ENCODE measurements at places on chromosomes 4 and X.

- DNase-seq, result no peak
Measured at GRCh38 chr4:54238389-54238788, 9.3 kb downstream of the PDGFRA start.

GRCh38 chr4:86927843-86928395 is 6.9 kb upstream of the AFF1 start:
- DNase-seq, result no peak

- peak; percentile 12 for DNase-seq
Measured at GRCh38 chr4:36399762-36400353, 118.4 kb downstream of the DTHD1 start.

GRCh38 chrX:149687991-149688390 is 23.9 kb upstream of the MAGEA11 start:
- DNase-seq, result no peak

- DNase-seq, result no peak
Measured at GRCh38 chr4:145909281-145909715, 29.3 kb downstream of the ZNF827 start.

DNA sequence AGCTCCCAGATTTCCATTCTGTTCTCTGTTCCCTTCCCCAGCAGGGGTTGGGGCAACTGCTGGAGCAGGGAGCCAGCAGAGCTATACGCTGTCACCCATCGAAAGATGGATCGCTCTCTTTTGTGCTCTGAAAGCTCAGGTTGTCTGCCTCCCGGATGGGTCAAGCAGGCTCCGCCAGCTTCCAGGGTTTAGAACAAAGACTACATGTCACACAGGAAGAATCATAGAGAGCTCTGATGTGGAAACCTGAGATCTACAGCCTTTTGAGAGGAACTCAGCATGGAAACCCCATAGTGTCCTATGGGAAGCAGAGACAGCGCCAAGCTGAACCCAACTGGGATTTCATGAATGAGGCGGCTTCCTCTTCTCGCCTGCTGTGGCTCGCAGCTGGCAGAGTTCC is 205.4 kb downstream of the HS3ST1 start:
- DNase-seq, result no peak

DNA sequence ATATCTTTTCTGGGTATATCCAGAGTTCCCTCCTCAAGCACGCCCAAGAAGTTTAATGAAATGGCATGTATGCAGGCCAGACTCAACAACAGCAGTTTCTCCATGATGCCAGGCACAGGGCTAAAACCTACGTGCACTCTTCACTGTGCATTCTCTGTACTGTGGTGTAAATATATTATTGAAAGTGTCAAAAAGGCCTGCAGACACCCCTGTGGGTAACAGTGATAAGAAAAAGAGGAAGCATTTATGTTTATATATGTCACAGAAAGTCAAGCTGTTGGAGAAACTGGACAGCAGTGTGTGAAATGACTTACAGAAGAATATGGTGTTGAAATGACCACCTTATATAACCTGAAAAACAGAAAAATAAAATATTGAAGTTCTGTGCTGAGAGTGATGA is 29.6 kb upstream of the DCAF8L1 start:
- DNase-seq, result no peak

GRCh38 chr4:170001745-170002267 is 24.4 kb downstream of the MFAP3L start:
- DNase-seq, result no peak

GRCh38 chr4:93605163-93605562 is 223.4 kb upstream of the ATOH1 start:
- no peak for DNase-seq

GRCh38 chr4:1604181-1604705 is 79.9 kb downstream of the FAM53A start:
- no peak for DNase-seq

DNA sequence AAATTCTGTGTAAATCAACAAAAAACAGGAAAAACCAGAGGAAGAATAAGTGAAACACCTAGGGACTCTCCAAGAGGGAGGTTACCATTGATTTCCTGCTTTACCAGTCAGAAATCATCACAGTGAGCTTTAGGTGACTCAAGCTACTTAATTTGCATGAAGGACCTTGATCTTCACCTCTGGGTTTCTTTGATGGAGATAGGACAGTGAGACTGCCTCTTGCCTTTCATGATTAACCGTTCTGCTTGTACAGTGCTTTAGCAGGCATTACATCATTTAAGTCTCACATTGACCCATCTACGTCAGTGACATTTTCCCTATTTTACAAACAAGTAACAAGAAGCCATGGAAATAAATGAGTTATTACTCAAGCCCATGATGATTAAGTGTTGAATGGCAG is 3.4 kb upstream of the GK start:
- no peak for DNase-seq

DNA sequence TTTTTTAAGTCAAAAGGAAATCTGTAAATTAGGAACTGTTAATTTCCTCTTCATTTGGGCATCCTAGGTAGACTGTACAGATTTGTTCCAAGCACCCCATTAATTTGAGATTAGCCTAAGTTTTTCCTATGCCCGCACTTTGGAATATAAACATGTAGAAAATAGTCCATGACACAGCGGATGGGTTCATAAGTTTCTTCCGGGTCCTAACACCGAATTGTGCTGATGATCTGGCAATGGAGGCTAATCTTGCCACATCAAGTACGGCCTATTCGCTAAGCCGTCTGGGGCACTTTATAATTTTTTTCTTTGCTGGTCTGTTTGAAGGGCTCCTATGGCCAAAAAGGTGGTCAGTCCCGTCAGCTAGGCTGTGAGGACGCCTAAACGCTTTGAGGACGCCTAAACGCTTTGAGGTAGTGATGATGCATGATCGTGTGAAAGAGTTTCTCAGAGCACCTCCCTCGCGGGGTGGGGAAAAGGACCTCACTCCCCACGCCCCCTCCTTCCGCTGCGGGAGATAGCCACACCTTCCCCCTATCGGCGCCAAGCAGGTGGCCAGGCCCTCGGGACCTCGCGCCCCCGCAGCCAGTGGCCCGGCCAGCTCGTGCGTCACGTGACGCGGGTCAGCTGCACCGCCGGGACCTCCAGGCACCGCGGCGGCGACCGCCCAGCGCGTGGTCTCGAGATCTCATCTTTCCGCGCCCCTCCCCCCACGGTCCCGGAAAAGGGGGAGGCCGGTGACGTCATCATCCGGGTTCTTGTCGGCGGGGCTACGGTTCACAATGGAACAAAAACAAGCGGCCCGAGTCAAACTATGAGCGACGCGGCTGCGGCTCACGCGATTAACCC is 977 bp upstream of the USP9X start:
- DNase-seq, result peak; percentile 100

DNA sequence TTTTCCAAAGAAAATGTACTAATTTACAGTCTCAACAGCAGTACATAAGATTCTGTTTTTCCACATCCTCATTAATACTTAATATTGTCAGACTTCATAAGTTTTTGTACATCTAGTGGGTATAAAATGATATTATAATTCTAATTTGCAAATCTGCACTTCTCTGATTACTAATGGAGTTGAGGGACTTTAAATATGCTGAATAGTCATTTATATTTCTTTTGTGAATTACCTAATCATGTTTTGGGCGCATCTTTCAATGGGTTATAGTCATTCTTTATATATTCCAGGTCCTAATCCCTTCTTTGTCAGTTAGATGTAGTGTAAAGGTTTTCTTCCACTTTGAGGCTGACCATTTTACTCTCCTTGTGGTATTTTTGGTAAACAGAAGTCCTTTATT is 96.1 kb downstream of the KDR start:
- no peak for DNase-seq

GRCh38 chr4:144656850-144657249 is 10.9 kb downstream of the HHIP start:
- no peak for DNase-seq

GRCh38 chrX:106802388-106803275 is at the start of gene TBC1D8B:
TBC1D8B (plus strand) TSS chrX:106802673; CDS start chrX:106802854, 181 bp downstream.
- DNase-seq, result no peak

DNA sequence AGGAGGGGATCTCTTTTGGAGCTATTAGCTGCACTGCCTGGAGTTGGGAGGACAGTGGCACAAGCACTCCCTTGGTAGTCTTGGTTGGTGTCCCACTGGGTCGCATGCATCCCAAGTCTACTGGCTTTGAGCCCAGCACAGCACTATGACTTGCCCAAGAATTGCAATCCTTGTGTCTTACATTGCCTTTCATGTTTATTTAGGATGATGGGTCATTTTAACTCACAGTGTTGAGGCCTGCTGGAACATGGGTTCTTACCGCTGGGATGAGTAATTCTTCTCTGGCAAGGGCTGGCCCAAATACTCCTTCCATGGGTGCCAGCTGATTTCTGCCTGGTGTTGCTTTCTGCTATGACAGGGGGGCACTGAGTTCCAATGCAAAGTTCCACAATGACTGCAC is 185.5 kb downstream of the TEX13C start:
- no peak for DNase-seq

GRCh38 chr4:110631584-110632505 is 9.0 kb upstream of the PITX2 start:
- DNase-seq, result no peak

DNA sequence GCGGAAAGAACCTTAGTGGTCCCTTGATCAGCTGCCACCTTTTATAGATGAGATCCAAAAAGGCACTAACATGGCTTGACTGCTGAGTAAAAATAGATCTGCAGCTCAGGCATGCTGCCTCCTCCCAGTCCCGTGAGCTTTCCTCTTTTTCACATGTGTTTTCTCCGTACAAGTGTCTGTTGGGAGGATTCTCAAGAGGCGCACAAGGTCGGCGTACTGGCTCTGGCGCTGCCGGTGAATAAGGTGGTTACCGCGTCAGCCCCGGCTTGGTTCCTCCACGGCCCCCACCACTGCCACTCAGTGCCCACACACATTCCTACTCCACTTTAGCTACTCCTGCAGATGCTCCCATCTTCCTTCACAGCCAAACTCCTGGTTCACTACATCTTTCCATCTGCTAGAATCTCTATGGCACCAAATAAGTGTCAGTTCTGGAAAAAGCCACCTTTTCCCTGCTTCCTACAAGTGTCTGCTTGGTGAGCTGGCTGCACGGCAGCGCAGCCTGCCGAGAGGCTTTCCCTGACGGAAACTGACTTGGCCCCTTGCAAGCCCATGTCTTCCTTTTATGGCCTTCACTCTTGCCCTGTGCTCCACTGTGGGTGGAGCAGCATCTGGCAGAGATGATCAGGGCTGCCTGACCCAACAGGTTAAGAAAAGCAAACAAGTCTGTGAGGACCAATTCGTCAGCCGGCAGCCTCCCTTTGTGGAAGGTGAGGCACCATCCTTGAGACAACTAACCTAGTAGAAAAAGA is 99.8 kb downstream of the KLHL8 start:
- DNase-seq, result no peak

DNA sequence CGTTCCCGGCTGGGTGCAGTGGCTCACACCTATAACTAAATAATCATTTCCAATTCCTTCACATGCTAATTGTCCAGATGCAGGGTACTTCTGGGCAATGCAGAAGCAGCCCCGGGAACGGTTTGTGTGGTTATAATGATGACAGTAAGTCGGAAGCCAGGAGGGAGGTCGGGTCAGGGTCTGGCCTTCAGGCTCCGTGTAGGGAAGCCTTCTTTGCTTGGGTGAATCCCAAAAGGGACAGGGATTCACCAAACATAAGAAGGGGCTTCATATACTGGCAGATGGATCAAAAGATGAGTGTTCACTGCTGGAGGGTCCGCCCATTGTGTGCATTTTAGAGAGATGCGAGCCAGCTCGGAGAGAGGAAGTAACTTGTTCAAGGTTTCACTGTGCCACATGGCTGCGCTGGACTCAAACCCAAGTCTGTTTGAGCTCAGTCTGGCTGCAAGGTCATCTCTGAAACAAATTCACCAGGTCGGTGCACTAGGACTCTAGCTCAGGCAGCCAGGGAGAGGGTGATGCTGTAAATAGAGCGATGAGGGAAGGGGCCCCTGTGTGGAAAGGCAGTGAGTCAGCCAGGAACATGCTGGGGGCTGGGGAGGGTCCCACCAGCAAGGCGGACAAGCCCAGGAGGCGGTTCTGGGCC is 4.8 kb upstream of the KIAA0232 start:
- DNase-seq, result peak; percentile 8

GRCh38 chr4:187665086-187665485 is 330.5 kb upstream of the ZFP42 start:
- DNase-seq, result no peak

GRCh38 chr4:169571435-169571834 is 40.9 kb downstream of the NEK1 start:
- DNase-seq, result no peak

GRCh38 chrX:107747596-107748161 is 27.9 kb downstream of the TSC22D3 start:
- DNase-seq, result no peak

GRCh38 chrX:15499976-15500375 is 631 bp upstream of the BMX start:
- DNase-seq, result no peak

DNA sequence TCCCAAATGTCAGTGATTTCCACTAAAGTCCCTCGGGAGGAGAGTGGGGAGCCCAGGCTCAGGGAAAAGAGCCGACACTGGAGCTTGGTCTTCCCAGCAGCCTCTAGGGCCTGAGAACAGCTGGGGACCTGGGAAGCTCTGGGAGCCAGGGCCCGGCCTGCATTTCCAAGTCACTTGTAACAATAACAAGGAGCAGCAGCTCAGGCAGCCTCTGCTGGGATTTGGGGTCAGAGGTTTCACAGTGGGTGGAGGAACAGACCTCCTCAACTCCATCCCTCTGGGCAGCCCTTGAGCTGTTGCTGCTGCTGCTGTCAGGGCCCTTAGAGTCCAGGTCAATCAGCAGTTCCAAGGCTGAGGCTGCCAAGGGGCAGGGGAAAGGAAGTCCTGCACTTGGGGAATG is 11.1 kb downstream of the STARD8 start:
- no peak for DNase-seq

DNA sequence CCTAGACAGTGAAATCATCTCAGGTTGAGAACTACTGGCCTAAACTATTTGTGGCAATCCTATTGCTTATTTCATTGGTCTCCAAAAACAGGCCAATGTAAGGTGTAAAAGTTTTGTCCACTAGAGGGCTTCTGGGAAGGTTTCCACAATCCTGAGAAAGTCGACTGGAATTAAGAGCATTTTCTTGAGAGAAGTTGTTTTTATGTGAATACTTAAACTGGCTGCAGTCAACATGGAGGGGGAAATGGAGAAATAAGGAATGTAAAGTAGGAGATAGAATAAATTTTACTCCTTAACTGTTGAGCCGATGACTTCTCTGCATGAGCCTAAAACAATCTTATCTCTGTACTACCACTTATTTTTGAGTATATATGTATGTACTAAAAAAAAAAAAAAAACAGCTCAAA is 11.0 kb upstream of the EIF4E start:
- no peak for DNase-seq

GRCh38 chr4:26204911-26205370 is 115.9 kb upstream of the RBPJ start:
- no peak for DNase-seq

DNA sequence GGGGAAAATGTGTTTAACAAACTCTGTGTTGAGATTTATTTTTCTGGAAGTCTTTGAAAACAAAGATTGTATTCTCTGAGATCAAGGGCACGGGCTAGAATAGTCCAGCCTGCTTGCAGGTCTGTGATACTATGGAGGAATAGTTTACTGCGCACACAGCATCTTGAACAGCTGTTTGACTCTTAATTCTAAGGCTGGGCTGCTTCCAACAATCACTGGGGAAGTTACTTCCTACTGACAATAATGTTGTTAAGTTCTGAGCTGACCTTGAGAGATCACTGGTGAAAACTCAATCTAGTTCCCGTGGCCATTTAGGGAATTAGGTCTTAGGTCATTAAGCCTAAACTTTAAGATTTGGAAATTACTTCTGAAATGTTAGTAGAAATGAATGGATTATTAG is 416.1 kb upstream of the FTHL17 start:
- DNase-seq, result no peak

GRCh38 chr4:100060765-100061416 is 110.8 kb upstream of the H2AZ1 start:
- DNase-seq, result no peak
